HFFc6 (cell line): ENCODE measurements at places on chromosomes 2 and 18. TPM values are rescaled to one million over a fixed set of nuclear protein-coding genes. Genes with fewer than 3 reads are reported as not detected.

PCGF1 gene
- 25.6 to 28.7 TPM (median 27.6 TPM) in 3 replicates for total RNA-seq

TCF23 gene
- not detected in 3 replicates for total RNA-seq

SERPINB13 gene
- not detected in 3 replicates for total RNA-seq

DNA sequence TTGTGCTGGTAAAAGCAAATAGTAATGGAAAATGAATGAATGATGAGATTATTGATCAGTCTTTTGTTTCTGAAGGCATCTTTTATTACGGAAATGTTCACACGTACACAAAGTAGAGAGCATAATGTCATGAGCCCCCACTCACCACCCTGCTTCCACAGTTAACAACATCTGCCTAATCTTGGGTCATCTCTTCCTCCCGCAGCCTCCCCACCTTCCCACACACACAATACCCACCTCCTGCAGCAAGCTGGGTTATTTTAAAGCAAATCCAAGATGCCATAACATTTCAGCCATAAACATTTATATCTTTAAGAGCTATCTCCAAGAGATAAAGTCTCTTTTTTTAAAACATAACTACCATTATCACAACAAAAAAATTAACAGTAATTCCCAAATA lies 36.3 kb downstream of the CYP27C1 start:
- H3K4me1 ChIP-seq, result no peaks in the 10 kb centered on the region
- peaks cover 17% of the 10 kb centered on the region for H3K36me3 ChIP-seq
- H3K27me3 ChIP-seq, result peaks cover 30% of the 10 kb centered on the region
- no peak overlapping the region for H3K4me3 ChIP-seq
- no peak overlapping the region for H3K27ac ChIP-seq

RTP5 gene
- total RNA-seq, result not detected in 3 replicates

DNA sequence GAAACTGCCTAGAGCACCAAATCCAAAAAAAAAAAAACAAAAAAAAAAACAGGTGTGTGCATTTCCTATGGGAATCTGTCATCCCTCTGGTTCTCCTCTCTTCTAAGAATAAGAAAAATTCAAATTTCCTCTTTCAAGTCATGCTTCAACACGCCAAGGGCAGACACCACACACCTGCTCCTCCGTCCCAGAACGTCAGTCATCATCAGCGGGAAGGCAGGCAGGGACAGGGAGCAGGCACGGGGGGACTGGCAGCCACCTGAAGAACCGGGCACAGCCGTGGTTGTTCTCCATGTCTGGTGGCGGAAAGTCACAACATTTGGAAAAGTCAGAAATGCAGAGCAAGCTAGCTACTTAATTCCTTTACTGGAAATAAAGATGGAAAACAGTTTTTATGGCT lies 214.8 kb downstream of the IKZF2 start:
- no peak overlapping the region for H3K27ac ChIP-seq
- H3K36me3 ChIP-seq, result no peaks in the 10 kb centered on the region
- DNase-seq, result no peak

PCBP1 gene
- total RNA-seq, result 271 to 369 TPM (median 309 TPM) in 3 replicates

DNA sequence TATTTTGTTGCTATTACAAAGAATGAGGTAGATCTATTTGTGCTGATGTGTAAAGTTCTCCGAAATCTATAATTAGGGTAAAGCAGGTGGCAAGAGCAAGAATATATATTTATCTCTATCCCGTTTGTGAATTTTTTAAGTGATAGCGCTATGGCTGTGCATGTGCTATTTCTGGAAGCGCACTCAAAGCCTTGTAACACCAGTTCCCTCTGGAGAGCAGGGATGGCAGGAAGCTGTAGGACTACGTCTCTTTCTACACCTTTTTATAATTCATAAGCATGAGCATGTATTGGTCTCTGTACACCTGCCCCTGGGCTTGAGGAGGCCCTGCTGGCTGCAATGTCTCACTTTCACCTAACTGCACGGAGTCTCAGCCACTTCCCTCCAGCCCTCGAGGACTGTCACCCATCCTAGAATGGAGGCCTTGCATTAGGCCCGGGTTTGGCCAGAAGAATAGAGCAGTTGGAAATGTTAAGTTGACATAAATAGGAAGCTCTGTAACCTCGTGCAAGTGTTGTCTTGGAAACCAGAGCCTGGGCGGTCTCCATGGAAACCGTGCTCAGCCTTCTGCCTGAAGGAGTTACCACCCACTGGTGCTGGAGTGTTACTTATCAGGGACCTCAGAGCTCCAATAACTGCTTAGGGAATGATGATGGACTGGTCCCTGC lies 20.9 kb downstream of the ITM2C start:
- no peak overlapping the region for H3K27ac ChIP-seq
- H3K4me3 ChIP-seq, result no peak overlapping the region
- H3K27me3 ChIP-seq, result peaks cover 11% of the 10 kb centered on the region
- H3K4me1 ChIP-seq, result no peaks in the 10 kb centered on the region
- H3K36me3 ChIP-seq, result no peaks in the 10 kb centered on the region

MRO gene
- total RNA-seq, result not detected in 3 replicates

HNMT gene
- 0.36 to 1.9 TPM (median 1.5 TPM) in 3 replicates for total RNA-seq

- DNase-seq, result no peak
- no peak overlapping the region for H3K4me3 ChIP-seq
- H3K36me3 ChIP-seq, result no peaks in the 10 kb centered on the region
- H3K27me3 ChIP-seq, result no peaks in the 10 kb centered on the region; the same call in 1 of the 2 replicates
- H3K4me1 ChIP-seq, result peaks cover 14% of the 10 kb centered on the region
Measured at GRCh38 chr2:168459256-168459655, 3.2 kb downstream of the CERS6 start.

GRCh38 chr2:239241431-239241960 lies 159.3 kb downstream of the HDAC4 start:
- no peak for DNase-seq
- H3K27ac ChIP-seq, result no peak overlapping the region
- no peaks in the 10 kb centered on the region for H3K36me3 ChIP-seq
- H3K4me3 ChIP-seq, result no peak overlapping the region

GNAL gene
- total RNA-seq, result 0.07 to 0.14 TPM in 2 of 3 replicates, not detected in the other

GRCh38 chr2:112075490-112076260 lies 20.6 kb downstream of the TMEM87B start:
- H3K36me3 ChIP-seq, result peaks cover 58% of the 10 kb centered on the region
- no peak for DNase-seq
- peak overlapping the region; percentile 77 for H3K27ac ChIP-seq
- peaks cover 6% of the 10 kb centered on the region for H3K27me3 ChIP-seq
- peaks cover 58% of the 10 kb centered on the region for H3K4me1 ChIP-seq
- H3K4me3 ChIP-seq, result peak overlapping the region; percentile 33

GRCh38 chr2:214156971-214157370 lies 253.9 kb upstream of the VWC2L start:
- no peak overlapping the region for H3K4me3 ChIP-seq
- DNase-seq, result no peak
- H3K27ac ChIP-seq, result no peak overlapping the region
- no peaks in the 10 kb centered on the region; the same call in 1 of the 2 replicates for H3K27me3 ChIP-seq
- H3K36me3 ChIP-seq, result no peaks in the 10 kb centered on the region
- H3K4me1 ChIP-seq, result no peaks in the 10 kb centered on the region

ACTR3 gene
- 618 and 652 TPM in 2 replicates for total RNA-seq

INHBB gene
- total RNA-seq, result 0.60 and 1.2 TPM in 2 replicates

CDH2 gene
- 202 to 311 TPM (median 274 TPM) in 3 replicates for total RNA-seq

DNA sequence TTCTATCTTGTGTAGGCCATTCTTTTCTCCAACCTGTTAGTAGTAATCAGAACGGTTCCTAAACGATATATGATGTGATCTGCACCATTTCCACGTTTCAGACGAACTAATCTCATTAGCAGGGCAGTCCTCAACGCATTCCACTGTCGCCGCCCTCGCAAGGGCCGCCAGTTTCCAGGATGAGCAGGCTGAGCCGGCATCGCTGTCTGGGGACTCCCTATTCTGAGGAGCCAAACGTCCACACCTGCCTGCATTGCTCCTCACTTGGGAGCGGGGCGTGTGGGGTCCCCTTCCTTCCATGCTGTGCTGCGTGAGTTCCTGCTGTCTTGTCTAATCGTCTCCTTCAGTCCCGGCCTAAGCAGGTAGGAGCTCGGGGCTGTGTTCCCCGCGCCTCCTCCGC lies 76.6 kb downstream of the PSMG2 start:
- H3K27me3 ChIP-seq, result peaks cover 18% of the 10 kb centered on the region
- H3K4me1 ChIP-seq, result no peaks in the 10 kb centered on the region
- H3K27ac ChIP-seq, result no peak overlapping the region
- no peak for DNase-seq
- peaks cover 4% of the 10 kb centered on the region for H3K36me3 ChIP-seq

DNA sequence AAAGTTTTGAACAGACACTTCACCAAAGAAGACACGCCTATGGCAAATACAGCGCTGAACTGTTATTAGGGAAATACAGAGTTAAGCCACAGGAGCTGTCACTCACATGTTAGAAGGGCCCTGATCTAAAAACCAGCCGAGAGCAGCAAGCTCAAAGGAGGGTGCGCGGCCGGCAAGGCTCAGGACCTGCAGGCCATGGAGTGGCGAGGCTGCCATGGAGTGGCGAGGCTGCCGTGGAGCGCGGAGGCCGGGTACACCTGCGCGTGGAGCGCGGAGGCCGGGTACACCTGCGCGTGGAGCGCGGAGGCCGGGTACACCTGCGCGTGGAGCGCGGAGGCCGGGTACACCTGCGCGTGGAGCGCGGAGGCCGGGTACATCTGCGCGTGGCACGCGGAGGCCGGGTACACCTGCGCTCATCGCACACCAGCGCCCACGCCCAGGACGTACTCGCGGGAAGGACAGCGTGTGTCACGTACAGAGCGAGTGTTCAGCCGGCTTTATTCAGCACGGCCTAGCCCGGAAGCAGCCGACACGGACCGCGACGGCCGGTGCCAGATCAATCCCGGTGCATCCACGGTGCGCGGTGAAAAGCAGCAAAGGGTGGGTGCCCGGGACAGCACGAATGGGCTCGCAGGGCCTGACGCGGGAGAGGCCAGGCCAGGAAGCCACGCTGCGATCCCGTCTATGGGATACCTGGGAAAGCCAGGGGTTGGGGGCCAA lies 68.8 kb downstream of the SLC66A2 start:
- H3K4me3 ChIP-seq, result no peak overlapping the region
- H3K27me3 ChIP-seq, result peaks cover 4% of the 10 kb centered on the region
- H3K4me1 ChIP-seq, result no peaks in the 10 kb centered on the region
- no peak overlapping the region for H3K27ac ChIP-seq
- DNase-seq, result no peak
- H3K36me3 ChIP-seq, result no peaks in the 10 kb centered on the region

DNA sequence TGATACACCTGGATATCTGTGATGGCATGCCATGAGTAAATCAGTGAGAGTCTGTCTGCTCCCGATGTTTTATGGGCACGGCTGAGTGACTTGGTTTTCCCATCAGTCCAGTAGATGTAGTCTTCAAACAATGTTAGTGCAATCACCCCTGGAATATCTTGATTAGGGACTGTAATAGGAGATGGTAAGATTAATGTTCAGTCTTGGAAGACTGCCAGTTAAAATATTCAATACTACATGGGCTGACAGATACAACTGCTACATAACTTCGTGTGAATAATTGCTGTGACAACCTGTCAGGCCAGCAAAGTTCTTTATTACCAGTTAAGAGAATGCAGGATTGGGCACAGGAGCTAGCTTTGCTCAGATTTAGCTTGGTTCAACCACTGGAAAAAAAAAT lies 1673.3 kb downstream of the LRP1B start:
- DNase-seq, result no peak
- H3K27ac ChIP-seq, result no peak overlapping the region
- no peaks in the 10 kb centered on the region for H3K4me1 ChIP-seq
- H3K36me3 ChIP-seq, result no peaks in the 10 kb centered on the region
- H3K27me3 ChIP-seq, result no peaks in the 10 kb centered on the region
- H3K4me3 ChIP-seq, result no peak overlapping the region

DNA sequence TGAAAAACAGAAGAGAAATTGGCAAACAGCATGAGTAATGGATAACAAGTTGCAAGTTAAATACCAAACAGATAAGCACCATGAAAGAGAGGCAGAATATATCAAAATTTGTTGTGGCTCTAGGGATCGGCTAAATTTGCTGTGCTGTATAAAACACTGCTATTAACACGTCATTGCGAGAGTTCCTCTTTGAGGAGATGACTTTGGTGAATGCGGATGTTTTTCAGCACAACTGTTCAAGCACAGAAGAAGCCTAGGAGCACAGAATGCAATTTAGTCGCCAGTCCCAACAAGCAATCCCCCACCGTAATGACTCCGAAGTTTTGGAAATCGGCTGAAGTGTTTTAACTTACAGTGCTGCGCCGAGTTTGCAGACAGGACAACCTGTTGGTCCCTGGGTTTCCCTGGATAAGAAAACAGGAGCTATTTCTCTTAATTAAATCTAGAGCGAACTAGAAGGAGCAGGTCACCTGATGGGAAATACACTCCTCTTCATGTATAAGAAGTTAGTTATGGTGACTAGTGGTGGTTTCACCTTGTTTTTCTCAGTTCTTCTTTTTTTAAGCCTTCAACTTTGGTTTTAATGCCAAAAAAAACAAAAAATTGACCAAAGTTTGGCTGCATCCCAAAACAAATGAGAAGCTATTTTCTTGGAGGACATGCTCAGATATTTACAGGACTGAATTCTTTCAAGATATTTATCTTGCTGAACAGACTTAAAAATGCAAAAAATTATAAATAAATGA lies 454.1 kb upstream of the SALL3 start:
- peaks cover 1% of the 10 kb centered on the region; the same call in 1 of the 2 replicates for H3K27me3 ChIP-seq
- H3K36me3 ChIP-seq, result no peaks in the 10 kb centered on the region; the same call in 1 of the 2 replicates
- no peak overlapping the region for H3K27ac ChIP-seq
- no peak overlapping the region for H3K4me3 ChIP-seq
- DNase-seq, result no peak

- H3K4me3 ChIP-seq, result no peak overlapping the region
- H3K4me1 ChIP-seq, result no peaks in the 10 kb centered on the region
- H3K27ac ChIP-seq, result no peak overlapping the region
- no peak for DNase-seq
Measured at GRCh38 chr2:106098081-106098480, 96.0 kb downstream of the UXS1 start.

DNA sequence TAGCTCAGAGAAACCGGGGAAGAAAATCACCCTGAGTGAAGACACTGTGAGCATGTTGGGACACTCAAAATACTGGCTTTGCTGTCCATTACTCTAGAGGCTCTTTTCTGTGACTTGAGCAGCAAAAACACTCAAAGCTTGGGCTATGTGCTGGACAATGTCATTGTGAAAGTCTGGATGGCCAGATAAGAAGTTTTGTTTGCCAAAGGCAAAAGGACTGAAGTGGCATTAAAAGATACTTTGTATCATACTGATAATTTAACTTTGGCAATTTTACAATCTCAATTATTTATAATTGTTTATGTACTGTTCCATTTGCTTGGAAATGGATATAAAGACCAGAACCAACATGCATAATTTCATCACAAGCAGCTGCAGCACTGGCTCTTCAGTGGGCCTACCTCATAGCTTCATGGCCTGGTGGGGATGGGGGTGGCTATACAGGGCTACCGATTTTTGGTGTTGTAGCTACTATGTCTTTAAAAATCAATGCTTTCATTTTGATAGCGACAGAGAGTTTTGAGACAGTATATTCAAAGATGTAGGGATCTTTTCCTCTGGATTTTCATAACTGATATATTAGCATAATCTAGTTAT lies 51.1 kb downstream of the RBKS start:
- H3K4me3 ChIP-seq, result no peak overlapping the region
- no peaks in the 10 kb centered on the region for H3K36me3 ChIP-seq
- H3K27ac ChIP-seq, result no peak overlapping the region
- peaks cover 6% of the 10 kb centered on the region for H3K4me1 ChIP-seq
- no peak for DNase-seq
